ENCODE measurements at places on chromosomes 2 and 18. TPM values are rescaled to one million over a fixed set of nuclear protein-coding genes. Genes with fewer than 3 reads are reported as not detected.

GRCh38 chr2:84885111-84885510, 4.2 kb upstream of the TRABD2A start:
- no peak for DNase-seq

GLI2 gene
- total RNA-seq: 1.2 TPM

DNA sequence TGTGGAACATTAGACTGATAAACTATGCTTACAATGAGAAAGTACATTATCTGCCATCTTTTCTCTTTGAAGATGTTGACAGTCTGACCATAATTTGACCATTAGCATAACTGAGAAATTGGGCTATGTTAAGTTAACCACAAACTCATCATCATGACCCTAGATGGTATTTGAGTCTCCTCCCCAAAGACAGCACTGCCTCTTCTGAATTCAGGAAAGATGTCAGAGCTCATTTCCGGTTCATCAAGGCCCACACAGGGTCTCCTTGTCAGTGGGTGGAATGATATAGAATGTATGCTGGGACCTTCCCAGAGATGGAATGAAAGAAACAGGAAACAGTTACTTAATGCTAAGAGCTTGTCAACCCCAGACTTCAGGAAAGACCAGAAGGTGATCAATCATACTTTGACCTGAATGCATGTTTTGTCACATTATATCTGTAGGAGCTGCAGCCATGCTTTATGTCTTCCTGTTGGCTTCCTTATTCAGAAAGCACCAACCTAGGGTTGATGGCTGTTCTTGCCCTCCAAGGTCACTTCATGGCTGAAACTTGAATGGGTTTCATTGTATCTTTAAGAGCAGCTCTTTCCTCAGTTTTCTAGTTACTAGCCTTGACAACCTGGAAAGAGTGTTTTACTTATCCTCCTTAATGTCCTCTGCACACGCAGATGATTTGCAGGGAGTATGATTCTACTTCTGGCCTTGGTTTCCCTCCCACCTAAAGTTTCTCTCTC, 99.1 kb upstream of the NEUROD1 start:
- no peak for DNase-seq

DNA sequence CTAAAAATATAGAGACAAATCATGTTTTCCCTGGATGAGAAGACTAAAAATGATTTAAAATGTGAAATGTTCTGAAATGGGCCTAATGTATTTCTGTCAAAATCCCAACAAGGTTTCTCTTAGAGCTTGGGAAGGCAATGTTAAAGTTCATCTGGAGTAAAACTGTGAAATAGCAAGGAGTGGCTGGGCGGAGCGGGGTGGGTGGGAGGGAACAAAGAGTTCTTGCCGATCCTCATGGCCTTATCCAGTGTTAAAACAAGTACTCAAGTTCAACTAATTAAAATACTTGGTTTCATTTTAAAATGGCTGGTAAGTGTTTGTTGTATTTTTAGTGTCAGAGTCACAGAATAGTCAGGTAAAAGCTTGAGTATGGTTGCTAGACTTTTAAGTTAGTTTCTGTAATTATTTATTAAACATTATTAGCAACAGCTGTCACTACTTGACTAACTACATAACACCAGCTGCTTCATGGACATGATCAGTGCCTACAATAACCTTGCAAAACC, 87.3 kb downstream of the RTN4 start:
- DNase-seq: no peak

DNA sequence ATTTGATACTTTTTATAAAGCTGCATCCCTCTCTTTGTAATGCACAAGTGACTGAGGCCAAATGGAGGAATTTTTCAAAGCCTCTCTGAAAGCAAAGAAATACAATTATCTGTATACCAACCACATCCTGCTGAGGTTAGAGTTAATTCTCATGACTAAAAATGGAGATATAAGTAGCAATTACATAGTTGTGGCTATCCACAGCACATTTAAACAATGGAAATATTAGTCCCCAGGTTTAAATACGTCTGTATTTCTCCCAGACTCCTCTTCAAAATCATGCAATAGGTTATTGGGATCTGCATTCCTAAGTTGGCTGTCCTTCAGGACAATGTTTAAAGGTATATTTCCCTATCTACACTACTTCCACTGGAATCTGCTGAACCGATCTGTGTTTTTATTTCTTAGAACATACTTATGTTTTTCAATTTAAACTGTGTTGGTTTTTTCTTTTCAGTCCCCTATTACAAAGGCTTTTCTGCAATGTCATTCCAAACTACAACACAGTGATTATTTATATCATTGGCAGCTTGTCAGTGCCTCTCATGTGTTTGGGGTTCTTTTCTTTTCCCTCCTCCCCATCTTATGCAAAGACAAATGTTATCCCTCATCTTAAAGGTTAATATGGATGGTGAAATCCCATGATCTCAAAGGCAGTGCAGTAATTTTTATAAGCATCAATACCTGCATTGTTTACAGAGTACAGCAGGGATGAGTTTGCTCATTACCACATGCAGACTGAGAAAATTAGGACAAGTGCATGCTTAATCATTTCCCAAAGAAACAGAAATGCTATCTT, 134.8 kb upstream of the FSHR start:
- no peak for DNase-seq

DNA sequence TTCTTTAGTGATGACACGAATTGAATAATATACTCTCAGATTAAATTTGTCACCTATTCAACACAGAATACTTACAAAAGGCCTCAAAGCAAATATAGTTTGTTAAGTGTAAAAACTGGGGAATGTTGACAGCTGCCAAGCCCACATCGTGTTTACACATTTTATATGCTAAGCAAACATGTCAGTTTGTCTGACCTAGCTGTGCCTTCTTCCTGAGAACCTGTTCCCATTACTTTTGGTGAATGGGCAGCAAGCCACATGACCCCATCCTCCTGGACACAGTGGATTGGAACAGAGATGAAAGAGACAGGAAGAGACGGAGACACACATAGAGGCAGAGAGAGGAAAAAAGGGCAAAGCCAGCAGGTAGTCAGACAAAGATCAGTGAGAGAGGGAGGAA, 22.9 kb upstream of the CUL3 start:
- DNase-seq: no peak

DNAH7 gene
- total RNA-seq: 2.6 TPM

CYTIP gene
- not detected for total RNA-seq

GRCh38 chr2:10989782-10990181, 78.0 kb downstream of the KCNF1 start:
- no peak for DNase-seq

GRCh38 chr2:235225261-235225660, 268.6 kb upstream of the AGAP1 start:
- no peak for DNase-seq

- no peak for DNase-seq
Observed at GRCh38 chr2:62099523-62100175, 96.3 kb upstream of the B3GNT2 start.

GRCh38 chr18:13809043-13809430, 14.9 kb upstream of the MC5R start:
- no peak for DNase-seq

- no peak for DNase-seq
Observed at GRCh38 chr2:105496271-105496670, 97.4 kb upstream of the FHL2 start.

DNA sequence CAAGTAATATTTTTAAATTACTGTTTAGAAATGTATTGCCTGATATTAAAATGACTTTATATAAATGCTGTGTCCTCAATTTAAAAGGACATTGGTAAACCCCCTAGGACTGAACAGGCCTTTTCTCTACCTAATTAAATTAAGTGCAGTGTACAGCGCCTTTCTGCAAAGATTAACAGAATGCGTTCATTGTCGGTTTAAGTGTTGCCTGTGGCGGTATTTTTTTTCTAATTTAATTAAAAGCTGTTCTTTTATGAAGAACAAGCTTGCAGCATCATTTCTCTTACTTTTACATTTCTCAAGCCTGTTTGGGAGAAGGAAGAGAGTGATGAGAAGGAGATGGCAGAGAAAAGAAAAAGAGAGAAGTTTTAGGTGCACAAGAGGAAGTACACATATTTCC, 344.9 kb downstream of the CPS1 start:
- DNase-seq: no peak

DNA sequence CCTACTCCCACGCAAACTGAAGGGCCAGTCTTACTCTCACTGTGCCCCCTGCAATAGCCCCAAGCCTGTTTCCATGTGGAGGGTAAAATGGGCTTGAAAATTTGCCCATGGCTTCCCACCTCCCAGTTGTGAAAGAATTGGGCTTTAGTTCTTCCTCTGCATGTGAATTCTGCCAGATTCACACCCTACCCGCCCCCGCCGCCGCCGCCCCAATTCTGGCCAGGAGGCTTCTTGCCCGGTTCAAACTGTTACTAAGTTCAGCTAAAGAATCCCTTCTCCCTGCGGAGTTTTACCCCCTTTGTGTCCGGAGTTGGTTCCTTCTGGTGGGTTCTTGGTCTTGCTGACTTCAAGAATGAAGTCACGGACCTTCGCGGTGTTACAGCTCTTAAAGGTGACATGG, 25.5 kb upstream of the SAP130 start:
- DNase-seq: no peak

ZSWIM2 gene
- not detected for total RNA-seq

- DNase-seq: peak; percentile 16
Observed at GRCh38 chr2:63049211-63049969, 1.2 kb upstream of the OTX1 start.

MC5R gene
- 0.56 TPM for total RNA-seq

- no peak for DNase-seq
Observed at GRCh38 chr2:200380091-200380561, 73.6 kb downstream of the SPATS2L start.

DNA sequence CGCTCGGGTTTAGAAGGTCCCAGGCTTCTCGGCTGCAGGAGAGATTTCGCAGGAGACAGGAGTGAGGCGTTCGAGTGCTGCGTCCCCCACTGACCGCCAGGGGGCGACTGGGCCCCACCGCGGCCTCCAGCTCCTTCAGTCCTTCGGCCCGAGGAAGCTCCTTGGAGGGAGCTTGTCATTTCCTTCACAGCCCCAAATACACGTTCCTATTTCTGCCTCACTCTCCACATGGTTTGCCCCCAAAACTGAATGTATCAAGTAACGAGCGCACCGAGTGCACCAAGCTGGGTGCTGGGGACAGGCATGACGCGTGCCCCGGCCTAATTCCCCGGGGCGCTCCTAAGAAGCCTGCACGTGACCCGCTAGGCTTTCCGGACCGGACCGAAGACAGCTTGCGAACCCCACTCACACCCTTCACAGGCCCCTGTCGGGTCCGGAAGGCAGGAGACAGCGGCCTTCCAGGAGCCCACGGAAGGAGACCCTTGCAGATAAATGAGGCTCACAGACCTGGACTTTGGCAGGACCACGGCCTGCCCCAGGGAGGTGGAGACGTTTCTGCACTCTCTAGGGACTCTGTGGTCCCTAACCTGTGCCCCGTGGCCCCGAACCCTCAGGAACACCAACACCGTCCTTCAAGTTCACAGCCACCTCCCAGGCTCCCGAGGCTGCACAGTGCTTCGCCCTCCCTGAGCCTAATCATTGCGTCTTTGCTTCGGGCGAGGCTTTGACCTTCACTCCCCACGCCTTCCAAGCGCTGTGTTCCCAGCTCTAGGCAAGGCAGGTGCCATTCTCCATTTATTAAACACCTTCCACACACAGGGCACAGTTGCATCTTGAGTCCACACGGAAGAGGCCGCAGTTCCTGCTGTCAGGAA, 13.0 kb upstream of the FAHD2A start:
- DNase-seq: peak; percentile 82

TSHZ1 gene
- 16.3 TPM for total RNA-seq

UCN gene
- total RNA-seq: 1.5 TPM

DNA sequence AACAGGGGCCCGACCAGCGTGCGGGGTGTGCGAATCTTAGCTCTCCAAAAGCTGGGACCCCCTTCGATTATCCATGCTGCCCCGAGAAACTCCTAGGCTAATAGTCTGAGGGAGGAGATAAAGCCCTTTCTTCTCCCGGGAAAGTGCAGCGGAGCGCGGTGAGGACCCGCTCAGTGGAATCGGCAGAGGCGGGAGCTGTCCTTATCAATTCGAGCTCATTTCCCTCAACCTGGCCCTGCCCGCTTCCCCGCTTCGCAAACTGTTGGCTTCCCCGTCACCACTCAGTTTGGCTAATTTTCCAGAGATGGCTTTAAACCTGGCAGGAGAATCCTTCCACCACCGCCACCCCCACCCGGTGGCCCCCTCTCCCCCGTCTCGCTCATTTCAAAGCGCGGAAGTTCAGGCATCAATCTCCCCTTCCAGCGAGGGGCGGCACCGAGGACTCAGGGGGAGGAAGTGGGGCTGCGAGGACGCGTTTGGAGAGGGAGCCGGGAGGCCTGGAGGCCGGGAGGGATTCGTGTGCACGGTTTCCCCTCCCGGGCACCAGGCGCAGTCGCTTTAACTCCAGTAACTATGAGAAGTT, 1.6 kb downstream of the KLHL14 start:
- peak; percentile 34 for DNase-seq
